Left ventricle myocardium superior (tissue), 1 donor: ENCODE measurements at places on chromosomes 3 and 15.

DNA sequence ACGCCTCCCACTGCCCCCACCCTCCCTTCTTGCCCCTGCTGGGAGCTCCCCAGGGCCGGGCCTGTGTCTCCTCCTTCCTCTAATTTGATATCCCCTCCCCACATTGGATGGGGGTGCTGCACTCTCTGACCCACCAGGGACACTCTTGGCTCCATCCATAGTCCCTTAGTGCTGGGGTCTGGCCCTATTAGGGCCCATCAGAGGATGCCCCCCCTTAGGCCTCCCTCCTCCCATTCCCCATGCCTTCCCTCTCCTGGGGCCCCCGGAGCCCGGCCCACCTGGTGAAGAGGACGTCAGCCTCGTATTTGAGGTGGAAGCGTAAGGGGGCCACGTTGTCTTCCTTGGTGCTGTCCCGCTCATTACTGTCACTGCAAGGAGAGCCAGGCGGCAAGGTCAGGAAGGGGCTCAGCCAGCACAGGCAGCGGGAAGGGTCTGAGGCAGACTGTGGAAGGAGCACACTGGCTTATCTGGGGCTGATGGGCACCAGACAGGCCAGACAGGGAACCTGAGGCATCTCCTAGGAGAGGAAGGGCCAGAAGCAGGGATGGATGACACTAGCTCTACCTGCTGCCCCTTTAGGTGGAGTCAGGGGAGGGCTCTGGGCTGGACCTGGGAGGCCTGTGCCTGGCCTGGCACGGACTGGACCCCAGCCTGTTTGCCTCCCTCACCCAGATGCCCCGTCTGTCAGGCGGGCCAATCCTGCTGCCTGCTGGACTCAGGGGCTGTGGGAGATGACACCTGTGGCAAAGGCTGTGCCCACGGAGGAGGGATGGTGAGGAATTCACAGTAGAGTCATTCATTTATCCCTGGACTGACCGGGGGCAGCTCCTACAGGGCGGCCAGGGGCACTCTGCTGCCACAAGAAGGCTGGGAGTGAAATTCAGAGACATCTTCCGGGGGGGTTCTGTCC lies 36.2 kb downstream of the FEM1B start:
- no peak for DNase-seq

- no peak for DNase-seq
Measured at GRCh38 chr3:189630767-189631372, 319 bp upstream of the TP63 start.

DNA sequence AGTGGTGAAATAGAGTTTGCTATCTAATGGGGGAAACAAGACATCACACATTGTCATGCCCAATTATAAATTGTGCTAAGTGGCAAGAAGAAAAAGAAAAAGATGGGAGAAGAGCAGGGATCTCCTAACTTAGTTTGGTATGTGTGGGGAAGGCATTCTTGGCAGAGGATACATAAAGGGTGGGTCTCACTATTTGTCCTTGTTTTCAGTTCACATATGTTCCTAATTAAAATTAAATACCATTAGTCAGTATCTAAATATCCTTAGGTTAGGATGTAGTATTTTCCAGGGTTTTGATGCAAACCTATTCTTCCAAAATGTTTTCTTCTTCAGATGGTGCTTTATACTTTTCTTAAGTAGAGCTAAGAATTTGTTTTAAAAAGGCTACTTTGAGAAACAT lies 173.7 kb downstream of the B3GALNT1 start:
- no peak for DNase-seq

- DNase-seq = no peak
Measured at GRCh38 chr3:14283813-14284438, 105.3 kb downstream of the LSM3 start.
